ENCODE measurements at places on chromosomes 2 and 18. TPM values are rescaled to one million over a fixed set of nuclear protein-coding genes. Genes with fewer than 3 reads are reported as not detected.

GRCh38 chr2:241237047-241237446, 48.6 kb downstream of the ANO7 start:
- no peak for DNase-seq

Gene CDH20
- not detected for total RNA-seq

DNA sequence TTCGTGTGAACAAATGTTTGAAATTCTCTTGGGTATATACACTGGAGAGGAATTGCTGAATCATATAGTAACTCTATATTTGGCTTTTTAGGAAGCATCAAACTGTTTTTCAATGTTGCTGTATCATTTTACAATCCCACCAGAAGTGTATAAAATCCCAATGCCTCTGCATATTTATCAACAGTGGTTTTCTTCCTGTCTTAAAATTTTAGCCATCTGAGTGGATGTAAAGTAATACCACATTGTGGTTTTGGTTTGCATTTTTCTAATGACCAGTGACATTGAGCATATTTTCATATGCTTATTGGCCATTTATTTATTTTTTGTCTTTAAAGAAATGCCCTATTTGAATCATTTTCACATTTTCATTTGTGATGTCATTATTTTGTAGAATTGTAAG, 22.8 kb upstream of the LRP1B start:
- no peak for DNase-seq

Gene GRB14
- total RNA-seq, result 39.3 TPM

DNA sequence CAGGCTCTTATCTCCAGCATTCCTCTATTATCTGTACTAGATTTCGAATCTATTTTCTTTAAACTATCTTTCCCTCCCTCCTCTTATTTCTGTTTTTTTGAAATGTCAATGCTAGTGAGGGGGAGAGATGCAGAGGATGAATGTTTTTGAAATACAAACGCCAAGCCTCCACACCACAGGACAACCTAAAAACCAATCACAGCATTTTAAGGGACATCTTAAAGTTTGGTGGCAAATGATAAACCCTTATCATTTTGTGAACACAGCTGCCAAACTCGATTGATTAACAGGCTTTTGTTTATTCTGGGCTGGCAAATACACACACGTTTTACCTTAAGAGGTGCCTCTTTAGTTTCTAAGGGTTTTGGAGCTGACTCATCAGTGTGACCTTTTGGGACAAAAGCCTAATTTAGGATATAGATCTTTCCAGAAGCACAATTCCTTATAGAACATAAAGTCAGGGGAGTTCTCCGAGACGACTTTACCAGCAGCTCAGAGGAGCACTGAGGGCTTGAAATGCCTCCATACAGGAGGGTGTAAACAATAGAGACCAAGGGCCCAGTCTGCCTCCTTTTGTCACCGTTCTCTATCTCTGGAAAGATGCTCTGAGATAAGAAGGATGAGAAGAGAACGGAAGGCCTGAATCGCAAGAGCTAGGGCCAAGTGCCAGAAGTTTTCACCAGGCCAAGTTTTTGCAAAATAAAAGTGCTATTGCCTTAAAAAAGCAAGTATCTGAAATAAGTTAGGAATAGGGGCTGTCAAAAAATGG, 4.2 kb upstream of the MEIS1 start:
- no peak for DNase-seq

- DNase-seq, result peak; percentile 25
These were observed 5.0 kb downstream of the FZD7 start for GRCh38 chr2:202038471-202039277.

- DNase-seq, result no peak
These were observed 407.8 kb upstream of the CDH2 start for GRCh38 chr18:28584731-28585130.

DNA sequence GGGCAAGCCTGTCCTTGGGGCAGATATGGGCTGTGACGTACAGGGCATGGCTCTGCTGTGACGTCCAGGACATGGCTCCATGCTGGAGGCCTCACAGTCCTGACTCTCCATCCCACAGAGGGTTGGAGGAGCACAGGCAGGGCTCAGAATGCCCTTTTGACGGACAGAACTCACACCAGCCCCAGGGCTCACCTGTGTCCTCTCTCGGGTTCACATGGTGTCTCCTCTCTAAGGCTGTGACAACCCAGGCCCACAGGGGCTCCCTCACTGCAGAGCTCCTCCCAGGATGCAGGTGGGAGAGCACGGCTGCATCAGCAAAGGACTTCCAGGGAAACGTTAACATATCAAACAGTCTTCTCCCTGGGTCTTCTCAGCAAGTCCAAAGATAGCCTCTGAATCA, 133.8 kb downstream of the EIPR1 start:
- no peak for DNase-seq

DNA sequence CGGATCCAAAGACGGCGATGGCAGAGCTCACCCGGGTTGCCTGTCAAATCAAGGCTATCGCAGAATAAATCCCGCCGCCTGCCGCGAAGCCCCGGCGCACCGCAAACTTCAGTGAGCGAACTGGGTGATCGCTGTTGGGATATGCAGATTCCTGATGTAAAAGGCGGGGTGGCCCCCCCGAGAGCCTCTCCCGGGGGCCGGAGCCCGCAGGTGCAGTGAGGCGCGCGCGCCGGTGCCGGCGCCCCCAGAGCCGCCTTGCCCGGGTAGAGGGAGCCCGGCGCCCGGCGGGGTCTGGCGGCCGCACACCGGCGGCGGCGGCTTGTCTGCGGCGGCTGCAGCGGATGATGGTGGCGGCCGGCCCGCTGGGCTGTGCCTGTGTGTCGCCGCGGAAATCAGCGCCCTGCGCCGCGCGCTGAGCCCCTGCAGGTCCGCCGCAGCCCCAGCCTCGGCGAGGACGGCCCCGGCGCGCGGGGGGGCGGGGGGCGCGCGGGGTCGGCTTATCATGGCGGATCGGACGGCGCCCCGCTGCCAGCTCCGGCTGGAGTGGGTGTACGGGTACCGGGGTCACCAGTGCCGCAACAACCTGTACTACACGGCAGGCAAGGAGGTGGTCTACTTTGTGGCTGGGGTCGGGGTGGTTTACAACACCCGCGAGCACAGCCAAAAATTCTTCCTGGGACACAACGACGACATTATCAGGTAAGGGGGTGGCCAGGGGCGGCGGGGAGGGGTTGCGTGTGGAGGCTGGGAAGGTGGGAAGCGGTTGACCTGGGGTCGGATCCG, 1.3 kb downstream of the EML6 start:
- peak; percentile 28 for DNase-seq

DNA sequence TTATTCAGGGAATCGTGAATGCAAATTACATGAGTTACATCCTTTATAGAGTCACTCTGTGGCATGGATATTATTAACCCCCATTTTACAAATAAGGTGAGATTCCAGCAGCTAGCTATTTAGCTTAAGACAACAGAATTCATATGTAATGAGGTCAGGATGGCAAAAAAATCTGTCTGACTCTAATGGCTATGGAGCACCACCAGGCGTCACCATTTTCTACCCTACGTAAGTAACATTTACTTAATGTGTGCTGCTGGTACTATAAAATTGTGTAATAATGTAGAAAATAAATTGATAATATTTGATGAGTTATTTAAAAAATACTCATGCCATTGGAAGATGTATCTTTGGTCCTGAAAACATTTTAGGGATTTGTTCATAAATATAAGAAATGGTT, 2040.1 kb upstream of the LRRTM1 start:
- no peak for DNase-seq

- no peak for DNase-seq
These were observed 78.0 kb upstream of the GALNT5 start for GRCh38 chr2:157179324-157180105.

Gene MRPL30
- total RNA-seq, result 34.8 TPM

DNA sequence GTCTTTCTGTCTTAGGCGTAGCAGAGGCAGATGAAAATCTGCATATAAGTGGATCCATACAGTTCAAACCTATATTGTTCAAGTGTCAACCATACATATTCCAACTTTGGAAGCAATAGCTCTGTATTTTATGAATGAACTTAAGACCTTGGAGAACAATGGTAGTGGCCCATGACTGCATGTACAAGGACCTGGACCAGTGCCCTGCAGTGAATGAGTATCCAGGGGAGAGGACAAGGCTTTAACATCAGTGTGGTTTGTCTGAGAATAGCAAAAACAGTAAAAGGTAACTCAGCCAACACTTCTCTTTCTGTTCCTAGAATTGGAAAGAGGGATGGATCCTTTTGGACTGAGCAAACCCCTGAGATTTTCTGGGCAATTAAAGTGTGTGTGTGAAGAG, 230.8 kb upstream of the LINC00305 start:
- DNase-seq, result no peak

- DNase-seq, result no peak
These were observed 91.0 kb upstream of the RPE start for GRCh38 chr2:209911486-209911885.

- peak; percentile 55 for DNase-seq
These were observed 32.0 kb upstream of the GPR55 start for GRCh38 chr2:230956827-230957755.

DNA sequence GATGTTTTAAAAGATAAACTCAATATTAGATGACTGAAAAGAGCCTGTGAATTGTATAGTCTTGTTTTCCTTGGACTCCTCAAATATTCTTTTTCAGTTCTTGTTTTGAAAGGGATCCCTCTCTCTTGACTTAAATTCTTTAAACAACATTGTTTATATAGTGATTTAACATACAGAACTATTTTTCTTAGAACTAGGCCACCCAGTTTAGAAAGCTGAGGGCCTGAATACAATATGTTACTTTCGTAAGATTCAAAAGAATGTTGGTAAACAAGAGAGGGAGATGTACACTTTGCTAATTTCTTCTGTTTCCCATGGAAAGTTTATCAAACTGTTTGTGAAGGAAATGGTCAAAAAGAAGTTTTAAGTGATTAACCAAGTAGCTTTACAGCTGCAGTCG, 5.5 kb upstream of the TSPYL6 start:
- no peak for DNase-seq

DNA sequence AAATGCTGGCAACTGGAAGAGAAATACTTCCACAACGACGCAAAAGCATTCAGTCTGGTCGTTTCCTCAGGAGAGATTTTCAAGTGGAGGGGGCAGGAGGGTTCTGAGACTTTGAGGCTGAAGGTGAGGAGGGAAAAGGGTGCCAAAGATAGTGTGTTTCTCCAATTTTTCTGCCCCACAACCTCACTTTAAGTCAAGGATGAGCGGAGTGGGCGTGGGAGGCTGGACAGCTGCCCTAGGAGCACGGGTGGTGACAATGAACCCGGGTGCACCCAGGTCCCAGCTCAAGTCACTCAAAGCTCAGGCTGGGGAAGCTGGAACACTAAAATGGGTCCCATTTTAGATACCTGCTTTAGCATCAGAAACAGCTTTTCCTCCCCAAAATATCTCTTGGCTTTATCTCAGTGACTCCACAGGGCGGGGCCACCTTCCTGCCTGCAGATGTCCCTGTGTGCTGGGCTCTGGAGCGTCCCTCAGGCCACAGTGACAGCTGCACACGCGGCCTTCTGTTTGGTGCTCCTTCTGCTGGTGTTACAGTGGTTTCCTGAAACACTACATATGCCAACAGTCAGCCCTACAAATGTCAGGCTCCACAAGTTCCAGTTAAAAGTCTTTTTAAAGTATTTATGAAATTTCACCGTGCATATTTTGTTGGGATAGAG, 1.4 kb upstream of the MBP start:
- DNase-seq, result peak; percentile 60

All from left ventricle myocardium inferior (tissue), 1 donor.